GM04503 (cell line): ENCODE measurements at places on chromosomes 2 and 18.

DNA sequence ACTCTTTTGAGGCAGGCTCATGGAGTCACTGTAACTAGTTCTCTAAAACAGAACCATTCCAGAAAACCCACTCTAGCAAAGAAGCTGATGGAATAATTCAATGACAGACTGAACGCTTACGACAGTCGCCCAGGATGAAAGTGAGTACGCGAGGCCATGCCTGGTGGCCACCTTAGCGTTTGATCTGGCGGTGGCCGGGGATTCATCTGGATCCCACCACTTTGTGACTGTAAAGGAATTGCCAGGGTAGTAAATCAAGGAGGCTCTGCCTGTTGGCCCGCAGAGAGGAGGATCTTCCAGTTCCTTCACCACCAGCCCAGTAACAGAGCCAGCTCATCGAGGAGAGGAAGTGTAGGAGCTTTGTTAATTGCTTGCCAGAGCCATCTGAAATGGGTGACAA lies 34.6 kb downstream of the GREB1 start:
- DNase-seq: no peak

- DNase-seq: no peak
Observed at GRCh38 chr18:48599391-48599790, 60.6 kb downstream of the CTIF start.

GRCh38 chr2:78147466-78147865 lies 625.3 kb upstream of the LRRTM4 start:
- DNase-seq: no peak

DNA sequence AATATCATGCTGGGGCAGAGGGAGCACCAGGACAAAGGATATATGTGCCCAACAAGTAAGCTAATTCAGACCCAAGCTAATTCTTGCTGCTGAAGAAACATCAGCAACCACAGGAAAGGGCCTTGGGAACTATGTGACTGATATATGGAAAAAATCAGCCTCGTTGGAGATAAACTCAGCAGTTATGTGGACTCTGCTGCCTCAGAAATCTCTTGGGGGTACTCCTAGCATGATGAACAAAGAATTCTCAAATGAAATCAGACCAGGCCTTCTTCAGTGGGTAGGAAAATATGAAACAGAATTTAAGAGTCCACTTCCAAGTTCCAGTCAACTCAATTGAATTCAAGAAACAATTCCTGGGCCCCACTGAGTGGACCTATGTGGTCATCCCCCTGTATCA lies 367.9 kb downstream of the TNS1 start:
- DNase-seq: no peak

- no peak for DNase-seq
Observed at GRCh38 chr2:197191940-197192322, 118.6 kb downstream of the ANKRD44 start.

DNA sequence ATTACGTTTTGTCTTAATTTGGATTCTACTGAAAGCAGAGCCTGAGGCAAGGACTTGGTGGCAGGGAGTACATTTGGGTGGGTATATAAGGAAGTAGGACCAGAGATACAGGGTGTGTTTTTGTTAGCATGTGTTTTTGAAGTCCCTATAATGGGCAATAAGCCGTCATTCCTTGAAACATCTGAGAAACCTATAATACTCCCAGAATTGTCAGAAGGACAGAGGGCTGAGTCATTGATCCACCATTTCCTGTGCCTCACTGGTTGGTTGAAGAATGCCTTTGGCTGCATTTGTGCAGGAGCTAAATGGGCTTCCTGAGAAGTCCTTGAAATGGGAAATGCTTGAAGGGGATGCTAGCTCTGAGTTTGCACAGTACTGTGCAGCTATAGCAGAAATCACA lies 281.8 kb upstream of the ZEB2 start:
- DNase-seq: peak; percentile 51

- DNase-seq: peak; percentile 78
Observed at GRCh38 chr2:176613323-176613987, 344.2 kb downstream of the MTX2 start.

GRCh38 chr18:5543773-5544389 lies at the start of gene EPB41L3:
EPB41L3 (minus strand) TSS chr18:5543997; CDS start chr18:5489183, 54,814 bp downstream.
- no peak for DNase-seq

GRCh38 chr18:33577685-33578517 lies at the start of gene ASXL3:
ASXL3 (plus strand) TSS chr18:33578219; CDS start chr18:33578632, 413 bp downstream.
- no peak for DNase-seq

DNA sequence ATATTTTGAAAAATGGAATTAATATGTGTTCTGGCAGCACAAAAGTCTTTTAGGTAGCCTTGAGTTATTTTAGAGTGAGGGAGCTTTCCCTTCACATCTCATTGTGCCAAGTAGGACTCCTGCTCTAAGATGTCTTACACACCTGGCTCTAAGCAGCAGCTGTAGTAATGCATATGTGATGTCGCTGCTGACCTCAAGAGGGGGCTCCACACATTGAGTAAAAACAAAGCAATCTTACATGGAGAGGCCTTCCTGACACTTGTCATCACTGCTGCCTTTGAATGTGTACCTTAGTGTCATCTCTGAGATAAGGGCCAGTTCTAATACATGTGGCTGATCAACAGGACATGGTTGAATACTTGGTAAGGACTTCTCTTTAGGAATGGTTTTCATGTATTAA lies 75.8 kb downstream of the ACTR3 start:
- no peak for DNase-seq
